Fibroblast of gingiva (primary cell): ENCODE measurements at places on chromosomes 7 and 10.

DNA sequence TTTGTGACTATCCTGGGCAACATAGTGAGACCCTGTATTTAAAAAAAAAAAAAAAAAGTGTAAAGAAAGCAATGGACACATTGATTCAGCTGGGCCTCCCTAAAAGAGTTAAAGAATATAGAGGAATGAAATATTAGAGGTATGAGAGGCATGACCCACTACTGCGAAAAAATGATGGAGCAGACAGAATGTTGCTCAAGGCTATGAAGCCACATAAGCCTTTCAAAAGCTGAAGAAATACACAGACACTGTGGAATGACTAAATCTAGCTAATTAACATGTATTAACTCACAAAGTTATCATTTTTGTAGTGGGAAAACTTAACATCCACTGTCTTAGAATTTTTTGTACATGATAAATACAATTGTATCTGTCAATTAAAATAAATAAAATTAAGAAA is 107.3 kb downstream of the HGF start:
- DNase-seq: peak; percentile 33

DNA sequence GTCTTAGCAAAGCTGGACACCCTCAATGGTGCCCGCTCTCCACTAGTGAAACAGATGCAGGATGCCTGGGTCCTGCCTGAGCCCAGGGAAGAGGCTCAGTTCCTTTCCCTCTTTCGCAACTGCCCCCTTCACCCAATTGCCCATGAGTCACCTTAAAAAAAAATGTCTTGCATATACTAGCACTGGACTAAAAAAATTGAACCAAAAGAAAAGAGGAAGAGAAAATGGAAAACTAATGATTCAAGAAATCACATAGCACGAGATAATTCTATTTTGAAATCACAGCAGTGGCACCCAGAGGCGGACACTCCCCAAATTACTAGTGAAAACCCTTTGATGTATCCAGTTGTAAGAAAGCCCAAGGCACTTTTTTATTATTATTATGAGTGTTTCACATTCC is 972.5 kb downstream of the LRMDA start:
- peak; percentile 84 for DNase-seq

DNA sequence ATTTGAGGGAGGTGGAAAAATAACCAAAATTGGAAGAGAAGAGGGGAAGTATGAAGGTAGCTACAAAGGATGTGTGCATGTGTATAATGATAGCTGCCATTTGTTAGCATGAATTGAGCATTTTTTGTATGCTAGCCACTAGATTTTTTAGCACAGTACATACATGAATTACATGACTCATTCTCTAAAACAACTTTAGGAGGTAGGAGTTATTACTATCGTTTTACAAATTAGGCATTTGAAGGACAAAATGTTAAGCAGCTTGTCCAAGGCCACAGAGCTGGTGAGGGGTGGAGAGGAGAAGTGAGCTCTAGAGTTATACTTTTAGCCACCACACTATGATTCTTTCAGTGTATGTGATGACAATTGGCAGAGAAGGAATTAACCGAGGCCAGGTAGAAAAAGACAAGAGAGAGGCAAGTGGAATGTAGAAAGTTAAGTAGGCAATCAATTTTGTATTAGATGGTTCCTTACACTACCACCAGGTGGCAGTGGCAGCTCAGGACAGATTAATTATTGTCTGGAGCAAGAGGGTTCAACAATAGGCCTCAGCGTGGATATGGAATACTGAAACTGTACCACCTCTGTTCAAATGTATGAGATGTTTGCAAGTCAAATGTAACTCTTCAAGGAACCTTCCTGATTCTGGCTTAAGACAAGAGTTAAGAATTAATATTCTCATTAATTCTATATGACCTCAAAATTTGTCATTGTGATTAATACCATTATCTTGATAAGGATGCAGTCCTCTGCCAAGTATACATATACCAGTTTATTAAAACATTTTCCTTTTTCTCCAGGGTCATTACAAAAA is 128.0 kb downstream of the MBL2 start:
- peak; percentile 14 for DNase-seq

DNA sequence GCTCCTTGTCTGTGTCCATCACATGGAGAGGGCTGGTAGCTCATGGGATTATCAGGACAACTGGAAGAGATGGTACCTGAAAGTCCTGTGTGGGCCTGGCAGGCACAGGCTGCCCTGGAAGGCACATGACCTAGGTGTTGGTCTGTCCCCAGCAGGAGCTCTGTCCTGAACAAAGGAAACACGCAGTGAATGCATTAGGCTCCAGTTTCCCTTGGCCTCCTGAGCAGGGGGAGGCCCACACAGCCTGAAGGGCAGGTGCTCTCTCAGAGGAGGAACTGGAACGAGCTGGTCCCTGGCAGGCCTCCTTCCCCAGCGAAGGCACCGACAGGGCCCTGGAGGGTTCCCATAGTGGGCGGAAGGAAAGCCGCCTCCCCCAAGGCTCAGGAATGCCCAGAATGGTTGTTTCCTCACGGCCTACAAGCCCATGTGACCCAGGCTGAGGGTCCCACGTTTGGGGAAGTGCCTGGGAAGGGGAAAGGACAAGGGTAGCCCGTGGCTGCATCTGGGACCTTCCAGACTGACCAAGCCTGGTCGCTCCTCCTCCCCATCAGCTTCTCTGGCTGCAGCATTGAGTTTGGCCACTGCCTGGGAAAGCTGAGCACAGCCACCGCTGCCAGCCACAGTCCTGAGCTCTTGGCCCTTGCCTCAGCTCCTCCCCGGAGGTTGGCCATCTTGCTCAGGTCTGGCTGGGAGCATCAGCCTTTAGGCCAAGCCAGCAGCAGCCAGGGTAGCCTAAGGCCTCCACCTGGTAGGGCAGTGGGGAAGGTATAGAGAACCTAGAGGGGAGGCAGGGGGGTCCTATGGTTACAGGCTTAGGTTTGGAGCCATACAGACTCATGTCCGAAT is 21.8 kb downstream of the CXCL12 start:
- no peak for DNase-seq

DNA sequence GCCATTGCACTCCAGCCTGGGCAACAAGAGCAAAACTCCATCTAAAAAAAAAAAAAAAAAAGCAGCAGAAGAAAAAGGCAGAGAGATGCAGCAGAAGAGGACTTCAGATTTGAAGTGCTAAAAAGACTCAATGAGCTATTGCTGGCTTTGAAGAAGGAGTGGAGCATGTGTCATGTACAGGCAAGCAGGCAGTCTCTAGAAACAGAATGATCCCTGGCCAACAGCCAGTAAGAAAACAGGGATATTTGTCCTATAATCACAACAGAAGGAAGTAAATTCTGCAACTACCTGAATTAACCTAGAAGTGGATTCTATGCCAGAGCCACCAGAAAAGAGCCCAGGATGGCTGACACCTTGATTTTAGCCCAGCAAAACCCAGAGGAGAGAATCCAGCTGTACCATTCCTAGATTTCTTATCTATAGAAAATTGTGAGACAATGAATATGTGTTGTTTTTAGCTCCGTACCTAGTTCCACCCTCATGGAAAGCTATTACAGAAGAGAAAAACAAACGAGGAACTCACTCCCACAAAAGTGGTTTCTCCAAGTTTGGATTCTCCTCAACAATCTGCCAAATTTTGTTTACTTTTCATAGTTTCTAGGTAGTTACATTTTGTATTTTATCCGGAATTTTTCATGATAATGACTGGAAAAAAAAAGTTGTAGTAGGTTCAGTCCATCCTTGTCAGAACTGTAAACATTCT is 198.2 kb upstream of the GNAI1 start:
- DNase-seq: no peak

- DNase-seq: no peak
Observed at GRCh38 chr10:90718182-90718581, 139.7 kb downstream of the HTR7 start.

GRCh38 chr7:123355576-123356190 is 155.9 kb upstream of the SLC13A1 start:
- no peak for DNase-seq

DNA sequence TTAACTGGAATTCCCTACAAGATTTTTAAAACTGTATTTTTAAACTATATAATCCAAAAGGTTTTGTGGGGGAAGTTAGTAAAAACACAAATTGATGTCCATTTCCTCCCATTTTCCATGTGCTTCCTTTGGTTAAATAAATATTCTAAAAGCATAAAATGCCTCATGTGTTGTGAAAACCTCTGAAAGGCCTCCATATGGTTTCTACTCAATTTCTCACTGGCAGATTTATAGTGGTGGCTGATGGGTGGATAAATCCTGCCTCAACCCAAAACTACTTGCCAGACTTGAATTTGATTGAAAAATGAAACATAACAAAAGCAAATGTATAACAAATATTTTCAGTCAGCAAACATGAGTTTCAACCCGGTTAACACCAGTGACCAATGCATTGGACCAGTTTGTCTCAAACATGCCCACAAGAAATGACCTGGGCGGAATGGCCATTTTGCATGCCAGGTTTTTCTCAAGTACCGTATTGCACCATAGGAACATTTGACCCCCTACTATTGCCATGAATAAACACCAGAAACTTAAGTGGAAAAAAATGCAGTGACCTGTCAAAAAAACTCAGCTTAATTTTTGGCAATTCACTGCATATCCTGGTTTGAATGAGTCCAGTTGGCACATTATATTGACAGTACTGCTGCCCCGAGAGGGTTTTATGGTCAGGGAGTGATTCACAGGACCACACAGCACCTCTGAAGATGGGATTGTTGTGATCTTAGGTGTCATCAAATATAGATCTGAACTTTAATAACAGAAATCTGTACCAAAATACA is 454.6 kb upstream of the ANKRD30A start:
- DNase-seq: peak; percentile 64

- DNase-seq: no peak
Observed at GRCh38 chr10:71712170-71712569, 7.4 kb downstream of the C10orf105 start.

DNA sequence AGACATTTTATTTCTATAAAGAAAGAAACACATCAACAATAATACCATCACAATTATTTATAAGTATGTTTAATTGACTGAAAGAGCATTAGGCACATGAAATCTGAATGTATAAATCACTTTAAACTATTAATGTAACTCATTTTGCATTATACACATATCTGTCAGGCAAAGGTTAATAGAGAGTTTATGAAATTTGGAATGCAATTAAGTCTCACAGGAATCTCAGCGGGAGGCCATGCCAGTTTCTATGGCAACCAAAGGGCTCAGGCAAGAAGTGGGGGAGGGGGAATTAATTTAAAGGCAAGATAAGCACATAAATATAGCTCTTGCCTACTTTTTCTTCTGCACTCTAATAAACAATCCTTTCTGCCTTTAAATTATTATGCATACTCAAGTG is 152.6 kb downstream of the SLC16A9 start:
- no peak for DNase-seq
